Activated CD8-positive, alpha-beta memory T cell treated with anti-CD3 and anti-CD28 coated beads, Interleukin-2, amount 10 ng/mL, durations not matched to agents 7 days and 5 days (primary cell): ENCODE measurements at places on chromosomes 13 and 19. TPM values are rescaled to one million over a fixed set of nuclear protein-coding genes. Genes with fewer than 3 reads are reported as not detected.

Gene MUC16
- 0.12 TPM for total RNA-seq

- peaks cover 63% of the 10 kb centered on the region for H3K4me1 ChIP-seq
- peaks cover 25% of the 10 kb centered on the region for H3K36me3 ChIP-seq
Measured at GRCh38 chr13:77325371-77325980, 1.4 kb downstream of the MYCBP2 start.

Gene FBXL3
- total RNA-seq: 29.9 TPM

Gene RNF17
- not detected for total RNA-seq

GRCh38 chr19:53396525-53396868 lies 1.5 kb downstream of the ZNF765 start:
- peaks cover 53% of the 10 kb centered on the region for H3K36me3 ChIP-seq
- peaks cover 17% of the 10 kb centered on the region for H3K4me1 ChIP-seq
- peak overlapping the region; percentile 93 for H3K4me3 ChIP-seq

Gene DUS3L
- total RNA-seq: 64.0 TPM

Gene TUBA3C
- not detected for total RNA-seq

DNA sequence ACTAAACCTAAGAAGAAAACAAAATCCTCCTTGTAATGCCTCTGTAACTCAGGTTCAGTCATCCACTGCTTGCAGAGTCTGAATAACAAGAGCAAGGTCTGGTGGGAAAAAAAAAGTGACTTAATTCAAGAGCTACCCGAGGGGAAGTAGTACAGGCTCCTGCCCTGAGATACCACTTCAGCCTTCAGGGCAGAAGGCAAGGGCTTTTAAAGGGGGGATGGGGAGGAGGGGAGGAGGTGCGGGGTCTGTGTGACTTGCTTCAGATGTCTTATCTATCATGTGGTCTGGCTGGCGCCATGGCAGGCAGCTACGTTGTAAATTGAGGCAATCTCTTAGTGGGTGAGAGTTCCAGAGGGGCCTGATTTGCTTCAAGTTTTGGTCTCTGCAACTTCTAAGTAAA lies 66.7 kb downstream of the LRRC63 start:
- H3K27ac ChIP-seq: no peak overlapping the region
- no peaks in the 10 kb centered on the region for H3K4me1 ChIP-seq
- peaks cover 3% of the 10 kb centered on the region for H3K27me3 ChIP-seq
- no peak overlapping the region for H3K4me3 ChIP-seq
- no peak for DNase-seq

GRCh38 chr13:77387607-77388200 lies 60.8 kb upstream of the MYCBP2 start:
- DNase-seq: no peak
- H3K4me3 ChIP-seq: no peak overlapping the region
- no peak overlapping the region for H3K27ac ChIP-seq
- H3K36me3 ChIP-seq: no peaks in the 10 kb centered on the region

DNA sequence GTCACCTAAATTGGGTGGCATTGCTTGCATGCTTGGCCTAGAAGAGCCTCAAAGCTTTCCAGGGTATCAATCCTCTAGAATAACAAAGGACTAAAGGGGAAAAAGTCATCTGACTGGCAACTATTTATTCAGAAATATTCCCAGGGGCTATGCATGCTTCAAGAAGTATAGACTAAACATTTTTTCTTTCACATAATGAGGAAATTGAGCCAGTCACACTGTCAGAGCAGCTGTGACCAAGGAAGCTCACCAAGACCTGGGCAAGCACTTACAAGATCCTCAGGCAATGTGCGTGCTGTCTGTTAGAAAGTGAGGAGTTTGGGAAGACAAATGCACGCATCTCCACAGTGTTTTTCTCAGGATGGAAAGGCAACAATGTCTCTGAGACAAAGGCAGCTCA lies 747.2 kb downstream of the DIAPH3 start:
- H3K27me3 ChIP-seq: no peaks in the 10 kb centered on the region
- H3K36me3 ChIP-seq: no peaks in the 10 kb centered on the region
- no peak for DNase-seq
- no peak overlapping the region for H3K4me3 ChIP-seq
- no peaks in the 10 kb centered on the region for H3K4me1 ChIP-seq

Gene TNFRSF19
- total RNA-seq: 0.28 TPM

DNA sequence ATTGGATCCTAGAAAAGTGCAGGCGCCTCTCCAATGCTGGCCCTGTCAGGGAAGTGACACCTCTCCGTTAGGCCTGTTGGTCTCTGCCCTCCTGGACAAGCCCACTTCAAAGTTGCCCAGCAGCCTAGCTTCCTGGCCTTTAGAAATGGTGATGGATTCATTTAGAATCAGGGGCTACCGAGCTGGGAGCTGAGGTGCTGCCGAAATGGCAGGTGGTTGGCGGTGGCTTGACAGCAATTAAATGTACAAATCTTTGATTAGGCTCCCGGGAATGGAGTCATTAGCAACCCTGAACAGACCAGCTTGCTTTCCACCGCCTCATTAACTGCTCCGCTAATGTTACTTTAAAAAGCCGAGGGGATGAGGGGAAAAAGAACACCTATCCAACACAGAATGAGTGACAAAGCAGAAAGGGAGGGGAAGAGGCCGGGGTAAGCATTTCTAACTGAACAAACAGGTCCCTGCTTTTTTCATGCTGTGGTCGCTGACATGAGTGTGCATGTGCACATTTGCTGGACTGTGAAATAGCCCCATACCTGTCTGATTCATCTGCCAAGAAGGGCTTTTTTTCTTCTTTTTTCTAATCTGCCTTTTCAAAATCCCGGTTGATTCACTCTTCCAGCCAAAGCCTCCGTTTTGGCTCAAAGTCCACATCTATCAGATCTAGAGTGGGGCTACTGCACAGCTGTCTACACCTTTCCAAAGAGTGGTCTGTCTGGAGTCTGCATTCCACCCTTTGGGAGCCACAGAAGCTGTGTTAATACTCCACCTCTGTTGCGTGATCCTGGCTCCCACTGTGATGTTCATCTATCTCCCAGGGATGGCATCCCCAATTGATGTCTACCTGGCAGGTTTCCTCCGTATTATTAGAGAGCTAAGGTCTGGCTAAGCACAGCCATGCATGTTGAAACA lies 431.9 kb downstream of the COG6 start:
- H3K27ac ChIP-seq: no peak overlapping the region
- no peak for DNase-seq
- no peaks in the 10 kb centered on the region for H3K4me1 ChIP-seq
- no peaks in the 10 kb centered on the region for H3K36me3 ChIP-seq
- H3K27me3 ChIP-seq: no peaks in the 10 kb centered on the region
- no peak overlapping the region for H3K4me3 ChIP-seq

Gene HPN
- not detected for total RNA-seq

Gene ZNF560
- not detected for total RNA-seq

Gene CLC
- not detected for total RNA-seq

- no peak overlapping the region for H3K4me3 ChIP-seq
- no peak overlapping the region for H3K27ac ChIP-seq
- peaks cover 4% of the 10 kb centered on the region for H3K36me3 ChIP-seq
- DNase-seq: no peak
Measured at GRCh38 chr19:2037651-2038255, 13.3 kb downstream of the MKNK2 start.

DNA sequence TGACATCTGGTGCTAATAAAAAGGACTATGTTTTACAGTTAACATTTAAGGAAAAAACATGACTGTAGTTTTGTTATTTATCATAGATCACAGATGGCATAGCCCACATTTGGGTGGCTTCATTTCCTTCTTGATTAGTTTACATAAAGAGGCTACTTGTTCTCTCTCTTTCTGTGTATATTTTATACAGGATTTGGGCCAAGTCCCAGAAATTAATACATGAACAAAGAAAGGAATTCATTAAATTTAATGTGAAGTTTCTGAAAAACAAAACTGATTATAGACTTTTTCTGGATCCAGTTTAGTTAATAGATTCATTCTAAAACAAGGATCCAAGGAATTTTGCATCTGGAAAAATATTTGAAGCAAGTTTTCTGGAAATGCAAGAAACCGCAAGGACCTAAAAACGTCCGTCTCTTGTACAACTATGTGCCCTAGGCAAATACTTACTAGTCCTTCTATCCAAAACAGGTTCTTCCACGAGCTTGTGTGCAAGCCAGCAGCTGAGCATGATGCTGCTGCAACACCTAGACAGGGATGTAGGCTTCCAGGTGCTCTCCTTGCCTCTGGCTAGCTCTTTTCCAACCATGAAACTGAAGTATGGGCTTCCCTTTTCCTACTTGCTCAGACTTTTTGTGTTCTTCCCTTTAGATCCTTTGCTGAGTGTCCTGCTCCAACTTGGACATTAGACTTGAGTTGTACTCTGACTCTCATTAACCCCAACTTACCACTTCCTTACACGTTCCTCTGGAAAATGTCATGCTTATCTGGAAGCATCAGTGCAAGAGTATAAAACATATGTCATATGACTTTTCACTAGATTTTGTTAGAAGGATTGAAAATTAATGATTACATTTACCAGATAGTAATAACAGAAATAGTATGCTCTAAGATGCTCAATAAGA lies 161.5 kb upstream of the STARD13 start:
- H3K36me3 ChIP-seq: no peaks in the 10 kb centered on the region
- no peak overlapping the region for H3K27ac ChIP-seq
- no peaks in the 10 kb centered on the region for H3K4me1 ChIP-seq

DNA sequence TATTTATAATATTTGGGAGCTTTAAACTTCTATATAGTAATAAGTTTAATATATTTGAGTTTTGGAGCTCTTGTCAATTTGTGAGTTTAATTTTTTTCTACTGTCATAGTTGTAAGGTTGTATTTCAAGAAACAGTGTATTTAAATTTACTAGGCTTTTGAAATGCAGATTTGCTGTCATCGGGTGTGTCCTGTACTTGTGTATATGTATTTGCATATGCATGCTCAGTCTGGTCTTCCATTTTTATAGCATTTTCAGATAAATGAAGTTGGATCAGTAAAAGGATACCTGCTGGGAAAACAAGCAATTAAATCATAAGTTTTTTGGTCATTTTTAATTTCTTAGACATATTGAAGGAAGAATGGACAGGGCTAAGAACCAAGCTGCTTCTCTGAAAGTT lies 33.1 kb downstream of the SLAIN1 start:
- H3K27me3 ChIP-seq: no peaks in the 10 kb centered on the region
- H3K36me3 ChIP-seq: peaks cover 46% of the 10 kb centered on the region
- H3K4me3 ChIP-seq: no peak overlapping the region
- DNase-seq: no peak
- H3K27ac ChIP-seq: peak overlapping the region; percentile 56

Gene CD177
- total RNA-seq: not detected

DNA sequence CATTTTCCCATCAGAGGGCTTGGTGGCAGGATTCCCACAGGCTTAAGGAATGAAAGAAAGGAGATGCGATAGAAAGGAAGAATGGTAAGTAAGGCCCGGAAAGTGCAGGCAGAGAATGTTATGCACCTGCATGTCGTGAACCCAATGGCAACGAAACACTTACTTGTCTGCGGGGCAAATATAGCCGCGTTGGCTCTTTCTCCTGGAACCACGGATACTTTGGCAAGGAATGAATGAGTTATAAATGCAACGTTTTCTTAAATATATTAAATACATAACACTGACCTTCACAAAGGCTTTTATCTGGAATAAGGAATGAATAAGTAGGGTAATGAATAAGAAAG lies 192.1 kb downstream of the KATNAL1 start:
- H3K4me3 ChIP-seq: peak overlapping the region; percentile 51
- DNase-seq: no peak
- peaks cover 38% of the 10 kb centered on the region for H3K4me1 ChIP-seq
- no peaks in the 10 kb centered on the region for H3K36me3 ChIP-seq
- H3K27me3 ChIP-seq: peaks cover 6% of the 10 kb centered on the region
- no peak overlapping the region for H3K27ac ChIP-seq

Gene TEAD2
- total RNA-seq: not detected

DNA sequence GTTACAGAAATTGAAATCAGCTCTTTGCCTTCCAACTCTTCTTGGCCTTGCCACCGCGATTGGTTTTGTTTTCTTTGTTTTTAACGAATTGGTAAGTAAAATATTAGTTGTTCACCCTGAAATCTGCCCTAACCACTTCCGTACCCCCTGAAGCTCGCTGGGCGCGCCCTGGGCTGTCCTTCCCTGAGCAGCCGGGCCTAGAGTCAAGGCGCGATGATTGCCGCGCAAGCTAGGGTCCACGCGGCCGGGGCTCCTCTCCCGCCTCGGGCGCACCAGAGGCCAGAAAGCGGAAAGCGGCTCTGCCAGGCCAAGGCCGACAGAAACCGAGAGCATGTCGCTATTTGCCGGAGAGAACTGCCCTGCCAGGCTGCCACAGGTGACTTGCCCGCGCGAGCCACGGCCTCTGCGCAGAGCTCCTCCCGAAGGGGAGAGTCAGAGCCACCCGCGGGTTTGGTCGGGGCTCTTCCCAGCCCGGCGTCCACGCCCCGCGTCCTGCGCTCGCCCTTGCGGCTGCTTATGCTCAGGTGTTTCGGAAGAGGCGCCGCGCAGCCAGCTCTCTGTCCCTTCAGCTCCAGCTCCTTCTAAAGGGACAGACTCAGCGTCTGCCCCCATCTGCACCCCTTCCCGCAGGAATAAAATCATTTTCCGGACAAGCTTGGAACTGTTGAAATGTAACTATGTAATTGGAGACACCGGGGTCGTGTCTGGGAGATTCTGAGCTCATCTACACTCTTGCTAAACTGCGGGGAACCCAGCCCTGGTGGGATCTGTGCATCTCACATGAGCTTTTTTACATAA lies 6.6 kb upstream of the CDX2 start:
- peaks cover 23% of the 10 kb centered on the region for H3K4me1 ChIP-seq
- peaks cover 90% of the 10 kb centered on the region for H3K27me3 ChIP-seq
- no peak overlapping the region for H3K27ac ChIP-seq
- no peaks in the 10 kb centered on the region for H3K36me3 ChIP-seq
- DNase-seq: no peak

DNA sequence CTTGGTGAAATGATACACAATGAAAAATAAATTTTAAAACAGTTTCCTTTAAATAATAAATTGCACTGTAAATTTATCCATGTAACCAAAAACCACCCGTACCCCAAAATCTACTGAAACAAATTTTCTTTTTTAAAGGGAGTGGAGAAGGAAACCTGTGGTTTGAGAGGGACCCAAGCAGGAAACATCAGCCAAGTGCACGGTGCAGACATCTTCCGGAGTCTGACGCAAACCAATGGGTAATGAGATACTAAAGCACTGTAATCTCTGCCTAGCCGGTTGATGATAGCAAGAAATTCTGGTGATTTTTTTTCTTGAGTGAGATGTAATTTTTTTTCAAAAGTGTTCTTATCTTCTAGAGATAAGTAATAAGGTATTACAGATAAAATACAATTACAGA lies 115.4 kb downstream of the ABCC4 start:
- peak overlapping the region; percentile 83 for H3K27ac ChIP-seq
- peak overlapping the region; percentile 9 for H3K4me3 ChIP-seq
- H3K27me3 ChIP-seq: no peaks in the 10 kb centered on the region
- H3K4me1 ChIP-seq: peaks cover 57% of the 10 kb centered on the region

- no peak overlapping the region for H3K4me3 ChIP-seq
- no peaks in the 10 kb centered on the region for H3K36me3 ChIP-seq
- no peaks in the 10 kb centered on the region for H3K27me3 ChIP-seq
Measured at GRCh38 chr13:35912841-35913240, 218.3 kb downstream of the DCLK1 start.

Gene KLK6
- not detected for total RNA-seq

Gene NUDT19
- 18.1 TPM for total RNA-seq

- no peak for DNase-seq
- H3K27me3 ChIP-seq: peaks cover 24% of the 10 kb centered on the region
- no peaks in the 10 kb centered on the region for H3K36me3 ChIP-seq
- no peaks in the 10 kb centered on the region for H3K4me1 ChIP-seq
- no peak overlapping the region for H3K27ac ChIP-seq
Measured at GRCh38 chr13:98299966-98300350, 122.9 kb upstream of the RNF113B start.

GRCh38 chr13:113140677-113141600 lies 17.5 kb upstream of the PROZ start:
- H3K36me3 ChIP-seq: no peaks in the 10 kb centered on the region
- no peak overlapping the region for H3K4me3 ChIP-seq
- no peaks in the 10 kb centered on the region for H3K4me1 ChIP-seq
- no peak for DNase-seq

GRCh38 chr19:41816761-41817160 lies 20.4 kb downstream of the CEACAM3 start:
- DNase-seq: no peak
- H3K4me1 ChIP-seq: peaks cover 4% of the 10 kb centered on the region
- H3K27me3 ChIP-seq: peaks cover 19% of the 10 kb centered on the region
- H3K4me3 ChIP-seq: no peak overlapping the region
- H3K36me3 ChIP-seq: no peaks in the 10 kb centered on the region
